ENCODE measurements at places on chromosomes 5 and 9.

DNA sequence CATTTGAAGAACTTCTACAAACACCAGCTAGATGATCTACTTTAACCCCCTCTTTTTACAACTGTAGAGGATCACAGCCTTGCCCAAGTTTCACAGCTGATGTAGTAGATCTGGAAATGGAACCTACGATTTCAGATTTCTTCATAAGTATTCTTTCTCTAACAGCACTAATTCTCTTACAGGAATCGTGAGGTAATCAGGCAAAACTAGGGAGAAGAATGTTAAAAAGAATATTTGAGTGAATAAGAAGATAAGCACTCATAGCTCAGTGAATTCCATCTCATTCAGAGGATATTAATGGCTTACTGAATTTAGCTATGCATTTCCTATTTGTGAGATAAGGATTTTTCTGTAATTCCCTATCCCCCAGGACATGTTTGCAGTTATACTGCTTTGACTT lies 42.1 kb downstream of the NADK2 start:
- DNase-seq: peak; percentile 67

DNA sequence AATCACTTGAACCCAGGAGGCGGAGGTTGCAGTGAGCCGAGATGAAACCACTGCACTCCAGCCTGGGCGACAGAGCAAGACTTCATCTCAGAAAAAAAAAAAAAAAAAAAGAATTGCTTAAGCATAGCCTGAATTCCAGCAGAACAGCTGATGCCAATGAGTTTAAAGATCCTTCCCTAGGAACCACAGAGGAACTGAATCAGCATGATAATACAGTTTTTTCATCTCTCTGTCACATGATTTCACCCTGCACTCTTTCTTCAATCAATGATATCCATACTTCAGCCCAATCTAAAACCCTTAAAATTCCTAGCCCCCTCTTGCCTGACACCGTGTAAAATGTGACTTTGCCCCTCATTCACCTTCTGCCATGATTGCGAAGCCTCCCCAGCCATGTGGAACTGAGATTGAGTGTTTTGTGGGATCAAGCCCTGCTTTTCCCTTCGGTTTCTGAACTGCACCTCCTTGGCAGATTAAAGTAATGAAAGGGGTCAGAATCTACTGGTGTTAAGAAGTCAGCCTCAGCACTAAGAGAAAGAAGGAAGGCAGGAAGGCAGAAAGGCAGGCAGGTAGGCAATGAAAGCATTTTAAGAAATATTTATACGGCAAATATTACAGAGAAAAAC lies 20.9 kb upstream of the DMXL1 start:
- DNase-seq: peak; percentile 82

GRCh38 chr9:113533335-113534225 lies 70.1 kb downstream of the RGS3 start:
- DNase-seq: no peak

- peak; percentile 28 for DNase-seq
Observed at GRCh38 chr5:153459051-153459743, 31.3 kb upstream of the GRIA1 start.

GRCh38 chr5:44389823-44390143 lies 563 bp upstream of the FGF10 start:
- DNase-seq: peak; percentile 0

DNA sequence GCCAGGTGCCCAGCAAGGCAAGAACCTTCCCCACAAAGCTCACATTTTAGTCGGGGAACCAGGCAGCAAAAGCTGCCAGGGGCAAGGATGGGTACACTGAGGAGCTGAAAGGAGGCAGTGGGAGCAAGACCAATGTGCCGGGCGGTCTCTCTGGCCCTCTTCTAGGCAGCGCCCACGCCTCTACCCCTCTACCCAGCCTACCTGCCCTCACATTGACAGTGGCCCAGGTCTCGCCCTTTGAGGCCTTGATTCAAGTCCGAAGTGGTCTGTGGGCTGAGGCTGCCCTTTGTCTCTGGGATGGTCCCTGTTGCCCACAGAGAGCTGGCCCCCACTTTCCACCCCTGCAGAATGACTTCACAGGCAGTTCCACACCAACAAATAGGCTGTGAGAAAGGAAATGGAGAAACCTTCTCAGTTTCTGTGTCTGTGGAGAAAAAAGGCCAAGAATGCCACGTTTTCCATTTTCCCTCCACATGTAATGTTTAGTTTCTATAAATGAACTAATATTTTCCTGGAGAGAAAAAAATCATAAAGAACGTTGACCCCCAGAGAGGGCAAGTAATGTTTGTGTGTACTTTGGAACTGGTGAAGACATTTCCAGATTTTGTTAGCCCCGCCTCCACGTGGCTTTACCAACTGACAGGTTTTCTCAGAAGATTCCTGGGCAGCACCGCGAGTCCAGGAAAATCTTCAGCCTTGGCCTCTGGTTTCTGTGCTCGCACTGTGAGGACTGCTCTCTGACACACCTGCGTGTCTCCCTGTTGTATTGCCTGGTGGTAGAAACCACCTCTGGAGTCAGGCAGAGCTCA lies 57.4 kb upstream of the ANGPTL2 start:
- DNase-seq: no peak

GRCh38 chr5:15526413-15526812 lies 26.4 kb downstream of the FBXL7 start:
- DNase-seq: no peak

- DNase-seq: no peak
Observed at GRCh38 chr9:90916147-90916734, 114.6 kb downstream of the SYK start.

DNA sequence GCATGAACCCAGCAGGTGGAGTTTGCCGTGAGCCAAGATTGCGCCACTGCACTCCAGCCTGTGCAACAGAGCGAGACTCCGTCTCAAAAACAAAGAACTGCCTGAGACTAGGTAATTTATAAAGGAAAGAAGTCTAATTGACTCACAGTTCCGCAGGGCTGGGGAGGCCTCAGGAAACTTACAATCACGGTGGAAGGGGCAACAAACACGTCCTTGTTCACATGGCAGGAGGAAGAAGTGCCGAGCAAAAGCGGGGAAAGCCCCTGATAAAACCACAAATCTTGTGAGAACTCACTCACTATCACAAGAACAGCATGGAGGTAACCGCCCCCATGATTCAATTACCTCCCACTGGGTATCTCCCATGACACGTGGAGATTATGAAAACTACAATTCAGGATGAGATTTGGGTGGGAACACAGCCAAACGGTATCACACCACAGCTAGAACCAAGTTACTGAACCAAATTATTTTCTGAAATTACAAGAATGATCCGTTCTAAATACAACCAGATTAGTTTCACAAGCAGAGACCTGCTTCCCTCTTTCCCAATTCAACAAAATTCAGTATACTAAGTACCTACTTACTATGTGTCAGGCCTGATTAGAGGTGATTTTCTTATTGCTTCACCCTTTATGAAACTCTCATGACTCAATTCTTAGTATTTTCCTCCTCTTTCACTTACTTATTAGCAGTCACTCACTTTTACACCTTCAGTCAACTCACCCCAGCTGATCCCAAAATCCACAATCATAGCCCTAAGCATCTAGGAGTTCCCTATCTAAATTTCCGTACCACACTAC lies 8.4 kb downstream of the UBTD2 start:
- peak; percentile 64 for DNase-seq

DNA sequence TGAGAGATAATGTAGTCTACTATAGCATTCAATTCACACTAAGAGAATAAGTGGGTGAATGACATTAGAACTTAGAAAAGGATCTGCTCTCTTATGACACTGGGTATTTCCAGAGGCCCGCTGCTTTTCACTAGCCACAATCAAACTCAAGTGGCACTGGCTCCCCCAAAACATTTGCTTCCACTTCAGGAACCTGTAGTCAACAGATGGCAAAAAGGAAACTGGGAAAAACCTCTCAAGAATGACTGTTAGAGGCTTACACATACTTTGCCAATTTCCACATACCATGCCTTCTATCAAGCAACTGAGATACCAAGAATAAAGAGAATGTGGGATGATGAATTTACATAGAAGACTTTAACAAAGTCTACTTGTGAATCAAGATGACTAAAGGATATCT lies 11.2 kb downstream of the POC5 start:
- DNase-seq: no peak

- no peak for DNase-seq
Observed at GRCh38 chr5:80190960-80191359, 64.9 kb downstream of the SERINC5 start.

DNA sequence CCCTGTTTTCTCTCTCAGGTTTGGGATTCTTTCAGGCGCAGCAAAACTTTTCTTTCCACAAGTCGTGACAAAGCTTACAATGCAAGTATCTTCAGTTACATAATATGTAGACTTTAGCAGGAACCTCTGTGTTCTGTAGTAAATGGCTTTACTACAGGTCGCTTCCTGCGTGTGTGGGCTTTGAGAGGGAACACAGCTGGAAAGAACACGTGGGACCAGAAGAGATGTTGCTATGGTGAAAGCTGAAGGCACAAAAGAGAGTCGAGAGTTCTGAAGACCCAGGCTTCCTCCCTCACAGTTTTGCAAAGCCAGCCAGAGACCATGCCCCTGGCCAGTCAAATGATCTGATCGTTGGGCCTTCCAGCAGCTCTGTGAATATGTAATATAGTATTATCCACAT lies 4.0 kb downstream of the ANKRD55 start:
- no peak for DNase-seq

- DNase-seq: peak; percentile 31
Observed at GRCh38 chr5:93894601-93895354, 153.4 kb upstream of the POU5F2 start.

GRCh38 chr9:124022201-124023121 lies 10.9 kb downstream of the LHX2 start:
- DNase-seq: no peak

- DNase-seq: peak; percentile 2
Observed at GRCh38 chr5:53463909-53464621, 16.4 kb upstream of the FST start.

GRCh38 chr5:38013107-38013506 lies 173.3 kb upstream of the GDNF start:
- DNase-seq: no peak

DNA sequence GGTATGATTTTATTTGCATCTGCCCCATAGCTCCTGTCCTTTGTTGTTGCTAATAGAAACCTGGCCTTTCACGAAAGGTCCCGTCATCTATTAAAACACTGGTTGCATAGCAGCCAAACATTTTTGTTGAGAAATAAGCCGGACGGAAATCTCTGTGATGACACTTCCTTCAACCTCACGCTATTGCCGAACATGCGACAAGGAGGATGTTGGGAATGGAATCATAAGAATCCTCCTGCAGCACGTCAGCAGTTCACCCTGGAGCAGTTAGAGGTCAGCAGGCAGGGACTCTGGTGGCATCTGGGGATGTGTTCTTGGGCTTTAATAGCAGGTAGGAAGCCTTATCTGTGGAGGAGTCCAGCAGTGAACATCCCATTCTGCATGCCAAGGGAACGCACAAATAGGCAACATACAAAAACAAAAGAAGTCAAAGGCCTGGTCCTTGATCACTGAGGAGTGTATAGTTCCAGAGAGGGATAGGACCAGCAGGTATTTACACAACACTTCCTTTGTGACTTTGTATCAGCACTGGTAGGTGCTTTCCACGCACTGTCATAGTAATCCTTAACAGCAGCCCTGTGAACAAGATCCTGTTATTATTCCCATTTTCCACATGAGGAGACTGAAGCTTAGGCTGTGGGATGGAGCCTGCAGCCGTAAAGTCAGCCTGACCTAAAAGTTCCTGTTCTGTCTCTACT lies 33.4 kb downstream of the ARHGAP26 start:
- peak; percentile 75 for DNase-seq

DNA sequence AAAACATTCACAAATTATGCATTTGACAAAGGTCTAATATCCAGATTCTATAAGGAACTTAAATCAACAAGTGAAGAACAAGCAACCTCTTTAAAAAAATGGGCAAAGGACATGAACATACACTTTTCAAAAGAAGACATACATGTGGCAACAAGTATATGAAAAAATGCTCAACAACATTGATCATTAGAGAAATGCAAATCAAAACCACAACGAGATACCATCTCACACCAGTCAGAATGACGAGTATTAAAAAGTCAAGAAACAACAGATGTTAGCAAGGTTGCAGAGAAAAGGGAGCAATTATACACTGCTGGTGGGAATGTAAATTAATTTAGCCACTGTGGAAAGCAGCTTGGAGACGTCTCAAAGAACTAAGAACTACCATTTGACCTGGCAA lies 38.9 kb upstream of the TNFSF15 start:
- DNase-seq: no peak

GRCh38 chr5:114010362-114010761 lies 351.5 kb upstream of the KCNN2 start:
- DNase-seq: peak; percentile 44

- peak; percentile 55 for DNase-seq
Observed at GRCh38 chr5:74556631-74557595, 83.6 kb downstream of the ENC1 start.
